ENCODE measurements at places on chromosomes 12 and 14.

GRCh38 chr12:132986885-132987225, 688 bp downstream of the ZNF26 start:
- DNase-seq, result no peak

GRCh38 chr14:91729756-91730155, 2.1 kb downstream of the CATSPERB start:
- DNase-seq, result no peak

DNA sequence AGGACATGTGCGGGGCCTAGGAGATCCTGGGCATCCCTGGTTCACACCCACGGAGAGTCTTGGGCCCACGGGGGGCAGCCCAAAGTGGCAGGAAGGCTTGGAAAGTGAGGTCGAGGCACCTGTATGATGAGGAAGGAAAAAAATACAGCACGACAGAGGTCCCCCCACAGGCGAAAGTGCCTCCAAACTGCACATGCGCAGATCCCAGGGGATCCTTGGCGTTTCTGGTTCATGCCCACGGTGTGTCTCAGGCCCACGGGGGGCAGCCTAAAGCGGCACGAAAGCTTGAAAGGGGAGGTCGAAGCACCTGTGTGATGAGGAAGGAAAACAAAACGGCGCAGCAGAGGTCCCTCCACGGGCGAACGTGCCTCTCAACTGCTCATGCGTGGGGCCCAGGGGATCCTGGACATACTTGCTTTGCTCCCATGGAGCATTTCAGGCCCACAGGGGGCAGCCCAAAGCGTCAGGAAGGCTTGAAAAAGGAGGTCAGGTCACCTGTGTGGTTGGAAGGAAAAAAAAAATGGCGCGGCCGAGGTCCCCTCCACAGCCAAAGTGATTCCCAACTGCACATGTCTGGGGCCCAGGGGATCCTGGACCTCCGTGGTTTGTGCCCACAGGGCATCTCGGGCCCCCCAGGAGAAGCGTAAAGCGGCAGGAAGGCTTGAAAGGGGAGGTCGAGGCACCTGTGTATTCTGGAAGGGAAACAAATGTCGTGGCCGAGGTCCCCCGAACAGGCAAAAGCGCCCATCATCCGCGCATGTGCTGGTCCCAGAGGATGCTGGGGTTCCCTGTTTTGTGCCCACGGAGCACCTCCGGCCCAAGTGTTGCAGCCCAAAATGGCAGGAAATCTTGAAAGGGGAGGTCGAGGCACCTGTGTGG, 582.6 kb downstream of the ALG10 start:
- DNase-seq, result peak; percentile 25

DNA sequence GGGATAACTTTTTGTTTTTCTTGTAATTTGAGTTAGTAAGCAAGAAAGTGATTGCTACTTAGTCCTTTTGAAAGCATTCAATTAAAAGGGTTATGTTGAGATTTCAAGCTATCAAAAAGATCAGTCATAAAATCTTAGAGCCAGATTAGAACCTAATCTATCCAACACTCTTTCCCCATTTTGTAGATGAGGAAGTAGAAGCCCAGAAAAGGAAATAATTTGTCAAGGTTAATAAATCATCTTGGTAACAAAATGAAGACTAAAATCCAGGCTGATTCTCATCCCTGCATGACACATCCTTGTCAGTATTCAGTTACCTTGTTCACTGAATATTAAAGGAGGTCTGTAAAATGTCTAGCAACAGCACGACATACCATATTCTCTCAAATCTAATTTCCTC, 26.5 kb downstream of the PPP1R13B start:
- DNase-seq, result no peak
